ENCODE measurements at places on chromosomes 12 and 14.

- no peak for DNase-seq
Observed at GRCh38 chr12:13383379-13383778, 186.9 kb downstream of the EMP1 start.

DNA sequence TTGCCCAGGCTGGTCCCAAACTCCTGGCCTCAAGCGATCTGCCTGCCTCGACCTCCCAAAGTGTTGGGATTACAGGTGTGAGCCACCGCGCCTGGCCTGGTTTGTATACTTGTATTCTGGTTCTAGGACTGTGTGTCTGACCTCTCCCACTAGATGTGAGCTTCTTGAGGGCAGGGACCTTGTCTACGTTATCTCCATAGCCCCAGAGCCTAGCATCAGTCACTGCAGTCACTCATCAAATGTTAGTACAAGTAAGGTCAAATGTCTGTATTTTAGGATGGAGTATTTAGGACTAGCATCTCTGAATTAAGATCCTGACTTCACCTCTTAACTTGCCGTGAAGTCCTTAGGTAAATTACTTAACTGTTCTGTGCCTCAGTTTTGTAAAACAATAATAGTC is 2.9 kb downstream of the RILPL2 start:
- no peak for DNase-seq

DNA sequence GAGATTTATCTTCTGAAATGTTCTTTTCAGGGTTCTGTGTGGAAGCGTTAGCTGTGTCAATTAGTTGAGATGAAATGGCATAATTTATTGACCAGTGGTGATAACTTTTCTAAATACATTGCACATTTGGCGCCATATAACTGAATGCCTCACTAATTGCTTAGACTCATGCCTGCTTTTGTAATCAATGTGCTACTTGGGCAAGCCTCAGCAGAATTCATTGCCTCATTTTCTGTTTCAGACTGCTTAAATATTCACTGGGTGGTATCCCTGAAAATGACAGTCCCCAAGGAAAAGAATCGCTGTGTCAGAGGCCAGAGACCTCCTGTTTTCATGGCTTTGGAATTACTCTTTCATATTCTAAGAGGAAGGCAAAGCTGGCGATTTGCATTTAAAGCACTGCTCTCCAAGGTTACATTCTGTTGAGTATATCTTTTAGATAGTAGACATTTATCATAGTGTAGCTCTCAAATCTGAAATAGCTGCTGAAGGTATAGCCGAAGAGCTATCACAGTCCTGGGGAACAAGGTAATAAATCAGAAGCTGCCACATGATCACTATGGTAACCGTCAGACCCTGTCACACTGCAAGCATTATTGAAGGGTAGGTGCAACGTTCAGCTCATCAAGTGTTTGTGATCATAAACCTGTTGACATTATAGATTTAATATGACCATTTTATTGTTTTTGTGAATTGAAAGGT is 297.3 kb upstream of the E2F7 start:
- no peak for DNase-seq

- no peak for DNase-seq
Observed at GRCh38 chr12:53596920-53597363, 29.2 kb downstream of the ATF7 start.

DNA sequence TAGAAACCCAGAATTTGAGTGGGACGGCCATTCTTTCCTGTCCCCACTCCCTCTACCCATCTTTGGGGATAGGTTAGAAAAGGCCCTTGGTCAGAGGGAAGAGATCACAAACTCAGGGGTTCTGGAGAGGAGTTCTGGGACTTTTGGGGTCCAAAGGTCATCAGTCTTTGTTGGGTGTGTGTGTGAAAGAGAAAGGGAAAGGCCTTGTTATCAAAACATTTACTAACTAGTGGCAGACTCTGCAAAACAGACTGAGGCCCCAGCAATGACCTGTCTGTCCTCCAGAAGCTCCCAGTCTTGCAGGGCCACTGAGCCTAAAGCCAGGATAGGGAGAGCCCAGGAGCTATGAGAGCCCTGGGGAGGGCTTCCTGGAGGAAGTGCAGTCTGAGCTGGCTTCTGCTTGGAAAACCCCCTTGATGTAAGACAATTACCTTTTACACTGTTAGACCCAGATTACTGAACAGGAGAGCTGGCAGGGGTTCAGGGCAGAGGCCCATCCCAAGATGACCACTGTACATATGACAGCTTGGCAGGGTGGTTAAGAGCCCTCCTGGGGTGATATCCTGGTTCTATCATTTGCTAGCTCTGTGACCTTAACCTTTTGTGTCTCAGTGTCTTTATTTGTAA is 429.1 kb upstream of the CCDC196 start:
- no peak for DNase-seq

GRCh38 chr14:93019367-93019843 is 96.3 kb downstream of the ITPK1 start:
- DNase-seq: no peak

DNA sequence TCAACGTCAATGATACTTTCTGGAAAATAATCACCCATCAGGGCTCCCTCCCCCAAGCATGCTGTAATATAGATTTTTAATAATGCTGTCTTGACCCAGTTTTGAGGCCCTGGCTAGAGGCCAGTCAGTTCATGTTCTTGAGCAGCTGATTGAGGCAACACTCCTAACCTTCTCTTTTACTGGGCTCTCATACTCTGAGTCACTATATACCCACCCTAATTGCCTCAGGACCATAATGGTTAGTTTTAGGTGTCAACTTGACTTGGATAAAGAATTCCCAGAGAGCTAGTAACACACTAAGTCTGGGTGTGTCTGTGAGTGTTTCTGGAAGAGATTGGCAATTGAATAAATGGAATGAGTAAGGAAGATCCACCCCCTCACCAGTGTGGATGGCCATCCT is 527.0 kb upstream of the ATP2B1 start:
- no peak for DNase-seq
